ENCODE measurements at places on chromosomes 2 and 18. TPM values are rescaled to one million over a fixed set of nuclear protein-coding genes. Genes with fewer than 3 reads are reported as not detected.

DNA sequence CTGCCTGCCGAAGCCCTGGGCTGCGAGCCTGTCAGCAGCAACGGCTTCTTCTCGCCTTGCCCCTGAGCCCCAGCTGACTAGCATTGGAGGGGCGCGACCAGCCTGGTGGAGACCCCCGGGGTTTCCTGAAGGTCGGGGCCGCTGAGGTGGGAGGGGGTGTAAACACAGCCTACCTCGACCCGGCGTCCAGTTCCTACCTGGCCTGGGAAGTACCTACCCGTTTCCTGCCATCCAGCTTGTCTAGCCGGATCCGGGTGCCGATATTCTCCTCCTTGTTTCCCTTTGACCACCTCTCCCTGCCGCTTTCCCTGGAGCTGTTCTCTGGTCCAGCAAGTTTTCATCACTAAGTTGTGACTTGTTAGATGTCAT lies 511 bp downstream of the MOB4 start:
- DNase-seq: peak; percentile 72

AAK1 gene
- 5.4 TPM for polyA plus RNA-seq

DNA sequence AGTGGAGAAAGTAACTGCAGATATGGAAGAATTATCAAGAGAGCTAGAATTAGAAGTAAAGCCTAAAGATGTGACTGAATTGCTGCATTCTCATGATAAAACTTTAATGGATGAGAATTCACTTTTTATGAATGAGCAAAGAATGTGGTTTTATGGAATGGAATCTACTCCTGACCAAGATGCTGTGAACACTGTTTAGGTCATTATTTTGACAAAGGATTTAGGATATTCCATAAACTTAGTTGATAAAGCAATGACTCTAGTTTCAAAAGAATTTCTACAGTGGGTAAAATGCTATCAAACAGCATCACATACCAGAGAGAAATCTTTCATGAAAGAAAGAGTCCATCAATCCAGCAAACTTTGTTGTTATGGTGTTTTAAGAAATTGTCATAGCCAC lies 1317.7 kb upstream of the ACVR2A start:
- DNase-seq: no peak

DNA sequence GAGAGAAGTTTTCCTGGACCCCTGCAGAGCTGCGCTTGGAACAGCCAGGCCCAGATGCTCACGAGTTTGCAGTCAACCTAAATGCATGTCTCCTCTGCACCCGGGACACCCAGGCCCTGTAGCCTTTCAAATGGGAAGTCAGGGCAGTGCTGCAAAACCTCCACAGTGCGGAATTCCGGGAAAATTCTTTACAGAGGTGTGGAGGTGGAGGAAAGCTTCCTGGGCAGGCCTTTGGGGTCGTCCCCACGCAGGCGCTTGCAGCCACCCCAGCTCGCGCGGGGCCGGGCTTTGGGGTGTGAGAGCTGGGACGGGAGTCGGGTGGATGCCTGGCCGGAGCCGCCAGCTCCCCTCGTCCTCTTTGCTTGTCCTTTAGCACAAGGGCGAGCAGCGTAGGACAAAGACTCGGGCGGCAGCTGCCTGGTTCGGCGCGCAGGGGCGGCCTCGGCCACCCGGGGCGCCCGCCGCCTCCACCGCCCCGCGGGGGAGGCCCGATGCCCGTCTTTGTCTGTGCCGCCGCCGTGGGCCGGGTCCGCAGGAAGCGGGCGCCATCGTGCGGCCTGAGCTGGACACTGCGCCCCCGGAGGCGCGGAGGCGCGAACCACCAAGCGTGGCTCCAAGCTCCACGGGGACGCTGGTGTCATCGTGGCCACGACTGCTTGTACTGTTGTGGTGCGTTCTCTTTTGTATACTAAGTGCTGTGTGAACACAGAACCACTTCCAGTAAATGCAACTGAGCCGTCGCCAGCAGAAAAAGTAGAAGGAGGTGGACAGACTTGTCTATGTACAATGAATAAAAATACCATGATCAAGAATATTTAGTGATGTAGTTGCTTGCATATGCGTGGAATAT lies 28.2 kb upstream of the BCL11A start:
- DNase-seq: peak; percentile 74

- no peak for DNase-seq
Observed at GRCh38 chr2:238404406-238405216, 22.1 kb upstream of the ASB1 start.

DNA sequence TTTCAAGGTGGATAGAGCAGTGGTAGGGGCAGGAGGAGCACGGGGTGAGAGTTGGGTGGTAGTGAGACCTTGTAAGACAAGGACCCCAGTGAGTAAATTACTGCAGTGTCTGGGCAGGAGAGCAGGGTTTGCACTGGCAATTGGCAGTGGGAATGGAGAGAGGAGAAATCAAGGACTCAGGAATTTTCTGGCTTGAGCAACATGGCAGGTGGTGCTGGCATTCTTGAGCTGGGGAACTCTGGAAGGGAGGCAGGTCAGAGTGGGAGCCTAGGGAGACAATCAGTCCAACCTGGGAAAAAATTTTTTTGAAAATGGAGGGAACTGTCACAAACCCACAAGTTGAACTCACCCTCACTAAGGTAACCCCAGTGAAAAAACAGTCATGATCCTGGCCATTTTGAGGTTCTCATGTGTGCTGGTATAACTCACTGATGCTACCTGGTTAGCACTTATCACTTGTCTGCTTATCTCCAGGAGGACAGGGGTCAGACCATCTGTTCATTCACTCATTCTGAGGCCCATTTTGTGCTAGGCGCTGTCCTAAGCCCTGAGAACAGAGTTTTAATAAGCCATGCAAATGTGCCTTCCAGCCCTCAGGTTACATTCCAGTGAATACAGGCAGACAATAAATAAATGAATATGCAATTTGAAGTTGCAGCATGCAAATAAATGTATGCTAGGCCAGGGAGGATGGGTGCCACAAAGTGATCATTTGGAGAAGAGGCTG lies 92.2 kb upstream of the SEC11C start:
- DNase-seq: no peak

RTP5 gene
- not detected for polyA plus RNA-seq

C2orf92 gene
- 4.2 TPM for polyA plus RNA-seq

DNA sequence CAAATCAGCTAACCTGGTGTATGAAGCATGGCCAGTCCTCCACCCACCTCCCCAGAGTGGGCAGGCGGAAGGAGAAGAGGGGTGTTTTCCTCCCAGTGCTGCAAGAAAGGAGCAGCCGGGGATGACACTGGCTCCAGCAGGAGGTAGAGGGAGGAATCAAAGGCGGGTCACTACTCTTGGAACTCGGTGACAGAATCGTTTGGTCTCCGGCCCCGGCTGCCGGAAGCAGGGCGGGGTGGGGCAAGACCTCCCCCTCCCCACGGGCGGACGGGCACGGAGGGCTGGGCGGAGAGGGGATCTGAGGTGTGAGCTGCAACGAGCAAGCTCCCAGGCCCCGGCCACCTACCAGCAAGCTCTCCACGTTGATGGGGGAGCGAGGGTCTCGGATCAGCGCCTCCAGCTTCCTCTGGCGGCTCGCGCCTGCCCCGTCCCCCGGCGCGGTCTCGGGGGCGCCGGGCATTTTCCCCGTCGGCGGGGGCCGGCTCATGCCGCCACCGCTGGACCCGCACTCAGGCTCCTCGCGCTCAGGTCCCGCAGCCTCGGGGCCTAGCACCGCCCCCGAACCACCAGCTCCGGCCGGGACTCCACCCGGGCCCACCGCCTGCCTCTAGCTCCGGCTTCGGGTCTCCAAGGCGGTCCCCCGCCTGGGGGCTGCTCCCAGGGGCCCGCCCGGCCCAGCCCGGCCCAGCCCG lies 640 bp downstream of the ROCK2 start:
- DNase-seq: peak; percentile 80

SERPINB2 gene
- 1.4 TPM for polyA plus RNA-seq

DNA sequence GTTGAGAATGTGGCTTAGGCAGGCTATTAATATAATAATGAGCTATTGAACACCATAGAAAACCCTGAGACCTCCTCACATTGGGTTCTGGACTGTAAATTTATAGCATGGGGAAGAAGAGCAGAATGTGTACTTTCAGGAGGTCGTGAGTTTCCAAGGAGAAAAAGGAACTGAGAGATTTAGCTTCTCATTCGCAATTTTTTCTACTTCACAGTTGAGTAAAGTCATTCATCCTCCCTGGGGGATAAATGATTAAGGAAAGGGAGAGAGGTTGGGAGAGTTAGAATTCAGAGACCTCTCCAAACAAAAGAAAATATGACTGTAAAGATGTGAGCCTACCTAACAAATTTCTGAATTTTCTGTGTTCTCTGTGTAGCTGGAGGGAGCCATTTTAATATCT lies 205.8 kb upstream of the CYRIA start:
- DNase-seq: no peak

- DNase-seq: no peak
Observed at GRCh38 chr2:241686324-241686649, 328 bp downstream of the DTYMK start.

PDE6D gene
- 28.9 TPM for polyA plus RNA-seq

- no peak for DNase-seq
Observed at GRCh38 chr2:70723286-70723885, 44.6 kb downstream of the ADD2 start.

GRCh38 chr2:201986463-201986735 lies 47.3 kb upstream of the FZD7 start:
- DNase-seq: no peak

TIGD1 gene
- 0.60 TPM for polyA plus RNA-seq

GRCh38 chr18:58992301-58993231 lies 127.9 kb downstream of the ZNF532 start:
- no peak for DNase-seq

DNA sequence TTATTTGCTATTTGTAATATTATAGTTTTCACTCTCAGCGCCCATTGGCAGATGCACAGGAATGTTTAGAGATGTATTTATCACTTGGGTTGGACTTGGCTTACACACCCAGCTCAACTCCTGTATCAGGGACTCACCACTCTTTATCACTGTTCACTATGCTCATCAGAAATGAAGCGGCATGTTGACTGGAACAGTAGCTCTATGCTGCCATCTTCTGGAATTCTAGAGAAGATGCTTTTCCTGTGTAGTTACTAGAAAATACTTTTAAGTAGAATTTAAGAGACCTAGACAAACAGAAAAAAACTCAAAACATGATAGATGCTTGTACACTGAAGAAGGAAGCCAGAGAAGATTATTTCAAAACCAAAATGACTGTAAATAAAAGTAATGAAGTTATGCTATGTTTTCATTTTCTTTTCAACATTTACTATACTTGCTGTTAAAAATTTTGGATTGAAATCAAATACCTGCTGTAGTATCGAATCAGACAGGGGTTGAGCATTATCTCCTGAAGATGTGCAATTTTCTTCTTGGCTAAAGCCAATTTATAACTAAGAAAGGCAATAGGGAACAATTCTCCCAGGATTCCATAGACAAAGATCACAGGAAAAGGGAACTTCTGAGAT lies 47.4 kb upstream of the NXPH2 start:
- DNase-seq: no peak

GRCh38 chr2:59684116-59684770 lies 869.2 kb downstream of the BCL11A start:
- DNase-seq: no peak

KRCC1 gene
- 42.1 TPM for polyA plus RNA-seq

DNA sequence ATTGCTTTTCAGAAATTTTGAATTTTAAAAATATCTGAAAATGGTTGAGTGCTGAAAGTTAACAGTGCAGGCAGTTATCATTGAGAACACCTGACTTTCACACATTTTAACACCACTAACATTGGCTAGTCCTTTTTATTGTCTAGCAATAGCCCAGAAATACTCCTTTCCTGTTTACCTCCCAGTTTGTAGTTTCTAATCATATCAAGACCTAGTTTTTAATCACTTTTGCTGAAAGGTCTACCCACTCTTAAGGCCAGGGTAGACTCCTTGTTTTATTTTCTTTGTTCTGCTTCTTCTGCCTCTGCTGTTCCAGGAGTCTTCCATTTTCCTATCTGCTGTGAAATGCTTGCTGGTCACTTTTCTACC lies 72.1 kb downstream of the UBE2E3 start:
- no peak for DNase-seq

DNA sequence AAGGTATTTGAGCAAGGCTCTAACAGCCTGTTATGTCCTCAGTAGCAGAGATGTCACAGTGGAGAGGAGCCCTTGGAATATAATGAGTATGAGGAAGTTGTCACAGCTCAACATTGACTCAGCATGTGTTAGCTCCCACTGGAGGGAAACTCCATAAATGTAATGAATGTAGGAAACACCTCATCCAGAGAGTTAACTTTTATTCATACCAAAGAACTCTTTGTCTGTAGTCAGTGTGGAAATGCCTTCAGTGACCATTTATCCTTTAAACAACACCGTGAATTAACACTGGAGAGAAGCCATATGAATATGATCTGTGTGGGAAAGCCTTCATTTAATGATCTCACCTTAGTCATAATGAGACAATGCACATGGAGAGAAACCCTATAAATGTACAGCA lies 59.7 kb downstream of the CYP1B1 start:
- DNase-seq: no peak

GRCh38 chr2:205435970-205436369 lies 246.3 kb upstream of the NRP2 start:
- no peak for DNase-seq

GRCh38 chr18:32096946-32097345 lies 5.3 kb downstream of the RNF138 start:
- no peak for DNase-seq

DNA sequence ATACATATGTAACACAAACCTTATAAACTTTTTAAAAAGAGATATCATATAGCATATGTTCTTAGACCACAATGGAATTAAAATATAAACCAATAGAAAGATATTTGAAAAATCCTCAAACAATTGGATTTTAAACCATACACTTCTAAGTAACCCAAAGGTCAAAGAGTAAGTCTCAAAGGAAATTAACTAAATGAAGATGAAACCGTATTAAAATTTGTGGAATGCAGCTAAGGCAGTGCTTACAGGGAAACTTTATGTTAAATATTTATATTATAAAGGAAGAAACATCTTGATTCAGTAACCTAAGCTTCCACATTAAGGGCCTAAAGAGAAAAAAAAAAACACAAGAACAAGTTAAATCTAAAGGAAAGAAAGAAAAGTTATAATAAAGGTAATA lies 966.1 kb downstream of the SLC4A3 start:
- no peak for DNase-seq

DNA sequence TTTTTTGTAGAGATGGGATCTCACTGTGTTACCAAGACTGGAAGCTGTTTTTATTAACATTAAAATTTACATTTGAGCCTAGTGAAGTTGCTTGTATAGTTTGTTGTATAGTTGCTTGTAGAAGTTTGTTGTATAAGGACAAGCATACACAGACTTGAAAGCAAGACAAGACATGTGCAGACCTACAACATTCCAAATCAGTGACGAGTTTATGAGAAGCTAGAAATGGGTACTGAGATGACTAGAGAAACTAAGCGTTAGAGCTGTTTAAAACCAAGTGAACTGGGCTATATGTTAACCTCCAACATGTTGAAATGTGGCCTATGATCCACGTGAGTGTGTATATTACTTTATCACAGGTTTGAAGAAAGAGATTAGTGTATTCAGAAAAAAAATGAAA lies 39.1 kb downstream of the ABCB11 start:
- DNase-seq: no peak

TWSG1 gene
- 3.6 TPM for polyA plus RNA-seq

GRCh38 chr18:9719421-9719981 lies 11.4 kb downstream of the RAB31 start:
- peak; percentile 78 for DNase-seq

- DNase-seq: no peak
Observed at GRCh38 chr2:236943841-236944513, 141.7 kb upstream of the COPS8 start.

All from sigmoid colon (tissue), 7 donors.